ENCODE measurements at places on chromosomes 5 and 9. TPM values are rescaled to one million over a fixed set of nuclear protein-coding genes. Genes with fewer than 3 reads are reported as not detected.

DNA sequence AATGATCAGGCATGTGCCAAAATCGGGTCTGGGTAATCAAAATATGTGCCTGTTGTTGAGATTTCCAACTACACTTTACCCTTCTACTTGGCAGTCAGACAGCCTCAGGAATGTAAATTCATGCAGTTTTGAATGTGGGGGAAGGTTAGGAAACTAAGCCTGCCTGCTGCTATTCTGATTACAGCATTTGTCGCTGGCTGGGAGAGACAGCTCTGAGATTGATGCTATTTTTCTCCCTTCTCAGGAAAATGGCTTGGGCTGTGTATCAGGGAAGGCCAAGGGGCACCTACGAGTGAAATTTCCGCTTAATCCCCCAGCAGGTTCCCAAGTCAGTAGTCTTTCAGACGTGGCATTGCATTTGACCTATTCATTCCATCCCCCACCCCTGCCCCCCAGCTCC is 3.6 kb upstream of the RGS7BP start:
- no peak for ATAC-seq

- ATAC-seq, result no peak
Observed at GRCh38 chr5:67989456-67989855, 226.1 kb upstream of the PIK3R1 start.

DNA sequence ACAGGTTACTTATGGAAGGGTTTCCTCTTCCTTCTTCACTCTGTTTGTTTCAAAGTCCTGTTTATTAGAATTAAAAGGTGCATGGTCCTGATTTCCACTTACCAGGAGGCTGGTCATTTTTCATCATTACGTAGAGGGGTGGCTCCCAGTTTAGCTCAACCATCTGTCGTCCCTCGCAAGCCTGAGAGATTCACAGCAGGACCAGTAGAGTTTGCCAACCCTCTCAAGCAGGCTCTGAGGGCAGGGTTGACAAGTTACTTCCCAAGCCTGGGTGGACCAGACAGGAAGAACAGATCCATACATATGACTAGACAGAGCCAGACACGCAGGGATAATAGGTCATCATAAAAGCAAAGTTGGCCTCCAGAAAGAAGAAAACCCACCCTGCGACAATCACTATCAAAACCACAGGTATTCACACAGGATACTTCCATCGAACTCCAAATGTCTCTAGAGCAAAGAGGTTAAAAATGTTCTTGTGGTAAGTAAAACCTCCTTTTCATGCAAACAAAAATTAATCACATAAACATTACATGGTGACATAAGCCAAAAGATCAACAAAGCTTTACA is 151.9 kb downstream of the ELAVL2 start:
- no peak for ATAC-seq

GRCh38 chr9:95992536-95992935 is 117.0 kb downstream of the ERCC6L2 start:
- no peak for ATAC-seq

The STING1 gene
- 360 TPM for total RNA-seq

The OR1N1 gene
- not detected for total RNA-seq

DNA sequence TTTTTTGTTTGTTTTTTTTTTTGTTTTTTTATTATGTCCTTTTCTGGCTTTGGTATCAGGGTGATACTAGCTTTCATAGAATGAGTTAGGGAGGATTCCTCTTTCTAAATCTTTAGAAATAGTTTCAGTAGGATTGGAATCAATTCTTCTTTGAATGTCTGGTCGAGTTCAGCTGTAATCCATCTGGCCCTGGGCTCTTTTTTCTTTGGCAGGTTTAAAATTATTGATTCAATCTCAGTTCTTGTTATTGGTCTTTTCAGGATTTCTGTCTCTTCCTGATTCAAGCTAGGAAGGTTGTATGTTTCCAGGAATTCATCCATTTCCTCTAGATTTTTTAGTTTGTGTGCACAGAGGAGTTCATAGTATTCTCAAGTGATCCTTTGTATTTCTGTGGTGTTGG is 34.9 kb downstream of the IQGAP2 start:
- ATAC-seq, result no peak

DNA sequence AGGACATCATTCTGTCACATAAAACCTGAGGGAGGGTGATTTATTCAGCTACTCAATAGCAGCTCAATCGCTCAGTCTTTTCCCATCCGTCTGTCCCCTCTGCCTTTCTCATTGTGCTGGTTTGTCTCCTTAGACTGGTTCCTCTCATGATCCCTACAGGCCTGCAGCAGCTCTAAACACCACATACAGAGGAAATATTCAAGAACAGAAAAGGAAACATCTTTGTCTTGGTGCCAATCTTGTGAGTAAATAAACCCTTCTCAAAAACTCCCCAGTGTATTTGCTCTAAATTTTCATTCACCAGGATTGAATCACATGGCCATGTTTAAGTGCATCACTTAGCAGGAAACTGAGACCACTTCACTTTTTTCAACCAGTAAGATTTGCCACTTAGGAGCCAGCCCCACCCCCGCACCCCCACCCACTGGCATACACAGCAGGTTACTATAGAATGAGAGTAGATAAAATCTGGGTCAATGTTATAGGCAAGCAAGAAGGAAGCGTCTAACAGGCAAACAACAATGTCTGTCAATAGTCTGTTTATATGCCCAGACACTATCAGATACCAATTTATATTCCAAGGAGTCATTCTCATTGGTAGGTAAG is 895.5 kb upstream of the DMAC1 start:
- no peak for ATAC-seq
